ENCODE measurements at places on chromosomes 11 and 22. TPM values are rescaled to one million over a fixed set of nuclear protein-coding genes. Genes with fewer than 3 reads are reported as not detected.

DBX1 gene
- total RNA-seq, result 0.36 TPM

RASGRP2 gene
- total RNA-seq, result 11.7 TPM

OR5D14 gene
- not detected for total RNA-seq

PNPLA3 gene
- total RNA-seq, result 5.9 TPM

TCIRG1 gene
- 37.0 TPM for total RNA-seq

OR51B4 gene
- not detected for total RNA-seq

- H3K4me1 ChIP-seq, result peaks cover 38% of the 10 kb centered on the region
- no peaks in the 10 kb centered on the region for H3K27me3 ChIP-seq
- H3K36me3 ChIP-seq, result no peaks in the 10 kb centered on the region
- H3K4me3 ChIP-seq, result peak overlapping the region; percentile 88
- peak overlapping the region; percentile 82 for H3K27ac ChIP-seq
These were observed 668 bp downstream of the MADD start for GRCh38 chr11:47270331-47271271.

DNA sequence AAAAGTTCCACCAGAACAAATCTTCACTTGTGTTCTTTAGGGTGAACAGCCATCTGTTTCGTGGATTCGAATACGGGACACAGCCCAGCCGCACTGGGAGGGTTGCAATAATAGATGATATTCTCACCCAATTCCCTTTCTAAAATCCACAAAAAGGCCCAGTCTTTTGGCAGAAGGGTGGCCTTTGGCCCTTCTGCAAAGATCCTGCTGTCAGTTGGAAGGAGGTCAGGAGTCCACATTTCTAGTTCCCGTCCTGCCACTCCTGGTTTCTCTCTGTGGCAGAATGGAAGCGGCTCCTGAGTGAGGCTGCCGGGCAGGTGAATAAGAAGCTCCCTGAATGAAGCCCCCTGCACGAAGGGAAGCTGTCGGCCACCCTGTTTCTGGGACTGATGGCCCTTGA, 11.2 kb upstream of the LINC01488 start:
- no peak for DNase-seq
- no peak overlapping the region for H3K27ac ChIP-seq
- H3K4me3 ChIP-seq, result no peak overlapping the region
- no peaks in the 10 kb centered on the region for H3K36me3 ChIP-seq
- peaks cover 10% of the 10 kb centered on the region for H3K4me1 ChIP-seq

DNA sequence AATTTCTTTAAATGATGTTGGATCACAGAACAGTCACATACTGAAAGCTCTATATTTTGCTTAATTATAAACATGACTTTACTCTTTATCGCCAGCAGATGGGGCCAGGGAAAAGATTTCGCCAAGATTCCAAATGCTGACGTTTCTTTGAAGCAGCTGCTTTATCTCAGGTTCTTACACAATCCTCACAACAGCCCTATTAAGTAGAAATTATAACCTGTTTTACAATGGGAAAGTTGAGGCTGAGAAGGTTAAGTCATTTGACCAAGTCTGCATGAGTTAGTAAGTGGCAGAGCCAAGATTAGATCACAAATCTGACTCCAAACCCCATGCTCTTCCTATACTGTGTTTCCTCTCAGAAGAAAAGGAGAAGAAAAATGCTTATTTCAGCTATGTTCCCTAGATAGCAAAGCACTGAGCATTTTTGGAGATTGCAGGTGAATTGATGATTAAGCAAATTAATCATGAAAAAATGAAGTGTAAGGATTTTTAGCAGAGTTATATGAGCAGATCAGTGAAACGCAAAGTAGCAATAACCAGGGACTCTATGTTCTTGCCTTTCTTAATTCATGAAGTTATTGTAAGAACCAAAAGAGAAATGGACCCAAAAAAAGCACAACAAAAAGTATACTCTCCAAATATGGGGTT, 79.0 kb downstream of the AASDHPPT start:
- DNase-seq, result no peak
- no peaks in the 10 kb centered on the region for H3K36me3 ChIP-seq
- H3K27me3 ChIP-seq, result no peaks in the 10 kb centered on the region
- H3K27ac ChIP-seq, result no peak overlapping the region

DNA sequence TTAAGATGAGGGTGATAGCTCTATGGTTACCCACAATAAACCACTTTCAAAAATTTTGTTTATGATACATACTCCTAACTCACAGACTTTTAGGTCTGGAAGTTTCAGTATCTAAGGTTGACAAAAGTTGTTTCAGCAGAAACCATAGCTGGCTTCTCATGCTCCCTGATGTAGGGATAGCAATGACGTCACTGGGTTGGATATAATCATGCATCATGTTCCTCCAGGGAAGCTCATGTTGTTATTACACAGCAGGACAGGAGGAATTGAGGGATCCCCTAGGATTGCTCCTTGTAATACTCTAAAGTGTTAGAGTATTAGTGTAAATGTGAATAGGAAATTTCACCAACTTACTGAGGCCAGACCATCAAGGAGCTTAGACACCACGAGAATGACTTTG, 23.6 kb downstream of the APOL3 start:
- no peak overlapping the region for H3K4me3 ChIP-seq
- peaks cover 24% of the 10 kb centered on the region for H3K27me3 ChIP-seq
- H3K4me1 ChIP-seq, result no peaks in the 10 kb centered on the region

DNA sequence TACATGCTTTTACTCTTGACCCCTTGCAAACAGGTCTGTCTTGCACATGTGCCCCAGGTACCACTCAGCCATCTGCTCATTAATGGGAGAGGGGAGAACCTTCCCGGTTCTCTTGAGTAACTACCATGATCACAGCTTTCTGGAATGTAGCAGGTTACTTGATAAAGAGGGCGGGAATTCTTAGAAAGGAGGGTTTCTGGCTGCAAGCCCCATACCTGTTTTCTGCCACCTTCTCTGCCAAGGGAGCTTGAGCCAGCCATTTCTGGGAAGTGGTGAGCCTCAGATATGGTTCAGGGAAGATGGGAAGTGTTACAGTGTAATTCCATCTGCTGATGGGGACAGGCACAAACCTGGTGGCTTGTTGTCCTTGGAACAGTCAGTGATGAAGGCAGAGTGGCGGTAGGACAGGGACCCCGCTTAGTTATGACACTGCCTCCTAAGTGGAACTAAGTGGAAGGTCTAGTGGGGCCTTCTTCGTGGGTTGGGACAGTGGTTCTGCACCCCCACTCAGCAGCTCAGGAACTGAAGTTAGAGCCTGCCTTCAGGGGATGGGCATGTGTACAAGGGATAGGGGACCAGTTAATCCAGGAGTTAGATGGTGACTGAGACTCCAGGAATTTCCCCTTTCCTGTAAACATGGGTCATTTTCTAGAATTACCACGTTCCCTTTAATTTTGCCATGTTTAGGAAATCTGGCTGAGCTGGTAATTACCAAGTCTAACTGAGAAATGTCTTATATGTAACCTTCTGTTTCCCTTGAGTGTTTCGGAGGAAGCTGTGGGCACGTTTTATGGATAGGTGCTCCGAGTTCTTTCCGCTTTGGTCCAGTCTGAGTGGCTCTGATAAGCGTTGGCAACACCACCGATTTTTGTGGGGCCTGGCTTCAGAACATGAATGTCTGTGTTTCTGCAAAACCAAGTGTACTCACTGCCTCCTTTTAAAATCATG, 35.3 kb downstream of the BCR start:
- DNase-seq, result no peak
- H3K27ac ChIP-seq, result peak overlapping the region; percentile 11
- H3K4me3 ChIP-seq, result no peak overlapping the region
- H3K27me3 ChIP-seq, result no peaks in the 10 kb centered on the region
- no peaks in the 10 kb centered on the region for H3K36me3 ChIP-seq
- H3K4me1 ChIP-seq, result peaks cover 63% of the 10 kb centered on the region

- peaks cover 22% of the 10 kb centered on the region for H3K4me1 ChIP-seq
- H3K27me3 ChIP-seq, result no peaks in the 10 kb centered on the region
- no peak for DNase-seq
These were observed 1.9 kb downstream of the SYVN1 start for GRCh38 chr11:65132238-65132987.

DNA sequence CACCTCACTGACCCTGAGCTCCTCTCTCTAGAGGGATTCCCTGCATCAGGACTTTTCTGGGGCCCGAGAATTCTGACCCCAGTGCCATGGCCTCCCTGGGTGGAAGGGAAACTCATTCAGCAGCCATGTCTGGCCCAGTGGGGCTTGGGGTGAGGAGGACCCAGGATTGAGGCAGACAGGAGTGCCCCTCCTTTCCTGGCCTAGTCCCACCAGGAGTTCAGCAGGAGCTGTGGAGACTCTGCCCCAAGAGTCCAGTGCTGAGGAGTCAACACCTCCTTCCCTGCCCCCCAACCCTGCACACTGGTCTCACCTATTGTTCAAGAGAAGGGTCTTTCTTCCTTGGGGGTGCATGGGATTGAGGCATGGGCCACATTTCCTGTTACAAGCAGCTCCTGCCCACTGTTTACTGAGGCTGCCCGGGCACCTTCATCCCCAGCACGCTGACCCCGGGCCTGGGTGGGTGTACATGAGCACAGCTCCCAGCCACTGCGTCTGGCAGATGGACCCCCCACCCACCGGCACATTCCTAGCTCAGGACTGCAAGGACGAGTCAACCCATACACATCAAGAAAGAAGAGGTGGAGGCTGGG, 33.9 kb downstream of the ALX4 start:
- H3K4me3 ChIP-seq, result no peak overlapping the region
- H3K4me1 ChIP-seq, result peaks cover 9% of the 10 kb centered on the region

GRCh38 chr22:40322021-40322420, 24.3 kb upstream of the ADSL start:
- H3K4me1 ChIP-seq, result peaks cover 12% of the 10 kb centered on the region
- H3K4me3 ChIP-seq, result no peak overlapping the region
- no peak for DNase-seq
- no peaks in the 10 kb centered on the region for H3K27me3 ChIP-seq
- H3K27ac ChIP-seq, result no peak overlapping the region

GRCh38 chr22:47599753-47600152, 837.3 kb downstream of the TBC1D22A start:
- H3K27ac ChIP-seq, result no peak overlapping the region
- no peaks in the 10 kb centered on the region for H3K27me3 ChIP-seq
- no peak overlapping the region for H3K4me3 ChIP-seq
- H3K36me3 ChIP-seq, result no peaks in the 10 kb centered on the region
- DNase-seq, result peak; percentile 34

GRCh38 chr11:70788248-70789022, 390.1 kb downstream of the CTTN start:
- no peak overlapping the region for H3K27ac ChIP-seq
- peaks cover 5% of the 10 kb centered on the region for H3K36me3 ChIP-seq

GRCh38 chr11:61273178-61274078, 21.7 kb downstream of the VWCE start:
- H3K27ac ChIP-seq, result no peak overlapping the region
- no peaks in the 10 kb centered on the region for H3K36me3 ChIP-seq
- DNase-seq, result no peak
- H3K4me3 ChIP-seq, result no peak overlapping the region
- no peaks in the 10 kb centered on the region for H3K27me3 ChIP-seq
- H3K4me1 ChIP-seq, result peaks cover 6% of the 10 kb centered on the region

DNA sequence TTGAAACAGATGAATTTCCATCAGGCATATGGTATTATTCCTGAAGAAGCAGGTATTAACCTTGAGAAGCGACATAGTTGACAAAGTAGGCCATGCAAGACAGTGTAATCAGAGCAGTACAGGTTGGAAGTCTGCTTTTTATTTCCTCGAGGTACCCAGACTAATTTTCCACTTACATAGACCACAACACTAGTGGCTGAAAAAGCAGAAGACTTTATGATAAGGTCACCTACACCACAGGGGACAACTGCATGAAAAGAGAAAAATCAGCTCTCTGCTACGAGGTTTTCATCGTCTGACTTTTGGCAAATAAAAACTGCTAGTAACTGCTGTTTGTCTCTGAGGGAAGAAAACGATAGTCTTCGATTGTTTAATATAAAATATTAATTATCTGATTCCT, 77.5 kb downstream of the CNTN5 start:
- no peaks in the 10 kb centered on the region for H3K36me3 ChIP-seq
- H3K27ac ChIP-seq, result no peak overlapping the region
- no peak for DNase-seq

DNA sequence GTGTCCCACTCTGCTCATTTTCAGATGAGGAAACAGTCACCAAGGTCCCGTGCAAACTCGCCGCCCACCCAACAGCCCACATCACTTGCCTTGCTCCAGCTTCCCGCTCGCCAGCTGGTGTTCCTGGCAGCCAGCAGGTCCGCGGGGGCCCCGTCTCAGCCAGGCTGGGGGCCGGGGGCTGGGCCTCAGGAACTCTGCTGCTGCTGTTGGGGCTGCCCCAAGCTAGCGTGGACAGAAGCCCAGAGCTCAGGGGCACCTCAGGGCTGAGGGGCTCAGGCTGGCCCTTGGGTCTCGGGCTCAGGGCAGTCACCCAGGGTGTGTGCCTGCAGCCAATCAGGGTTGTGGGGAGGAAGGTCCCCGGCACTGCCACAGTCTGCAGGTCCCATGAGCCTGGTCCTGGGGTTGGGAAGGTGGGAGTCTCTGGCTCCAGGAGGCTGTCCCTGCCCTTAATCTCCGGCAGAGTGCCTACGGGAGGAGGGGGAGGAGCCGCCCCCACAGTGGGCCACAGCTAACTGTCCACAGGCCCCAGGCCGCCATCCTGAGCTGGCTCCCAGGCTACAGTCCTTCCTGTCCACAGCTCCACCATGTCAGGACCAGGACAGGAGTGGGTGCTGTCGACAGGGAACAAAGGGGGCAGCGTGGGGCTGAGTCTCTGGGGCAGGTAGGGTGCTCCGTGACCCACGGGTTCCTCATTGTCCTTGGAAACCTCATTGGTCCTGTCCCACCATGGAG, 65.2 kb downstream of the ARFGAP3 start:
- no peaks in the 10 kb centered on the region for H3K36me3 ChIP-seq
- H3K27me3 ChIP-seq, result no peaks in the 10 kb centered on the region
- H3K27ac ChIP-seq, result no peak overlapping the region
- no peak for DNase-seq
- no peaks in the 10 kb centered on the region for H3K4me1 ChIP-seq
- no peak overlapping the region for H3K4me3 ChIP-seq

DNA sequence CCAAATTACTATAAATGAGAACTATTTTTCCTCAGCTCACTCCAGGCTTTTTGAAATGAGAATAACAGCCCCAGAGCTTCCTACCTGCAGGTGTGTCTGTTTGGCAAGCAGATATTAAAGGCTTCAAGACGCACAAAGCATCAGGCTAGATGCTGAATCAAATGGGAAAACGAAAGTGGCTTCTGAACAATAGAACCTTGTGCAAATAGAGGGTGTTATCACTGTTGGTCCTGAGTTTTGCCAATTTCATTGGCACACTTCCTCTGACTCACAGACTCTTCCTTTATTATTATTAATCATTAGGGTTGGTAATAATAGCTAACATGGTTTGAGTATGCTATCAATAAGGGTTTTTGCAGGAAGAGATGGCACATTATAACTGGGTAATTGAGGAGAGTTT, 13.4 kb downstream of the SYT13 start:
- H3K27me3 ChIP-seq, result peaks cover 36% of the 10 kb centered on the region
- DNase-seq, result no peak
- peaks cover 3% of the 10 kb centered on the region for H3K4me1 ChIP-seq
- H3K27ac ChIP-seq, result no peak overlapping the region
- H3K4me3 ChIP-seq, result no peak overlapping the region

- H3K27me3 ChIP-seq, result no peaks in the 10 kb centered on the region
- H3K36me3 ChIP-seq, result no peaks in the 10 kb centered on the region
- no peak overlapping the region for H3K27ac ChIP-seq
- no peak for DNase-seq
These were observed 543 bp upstream of the AP2A2 start for GRCh38 chr11:925158-925495.

- no peak overlapping the region for H3K27ac ChIP-seq
- DNase-seq, result no peak
- H3K36me3 ChIP-seq, result no peaks in the 10 kb centered on the region
These were observed 47.9 kb upstream of the RFPL3 start for GRCh38 chr22:32309585-32310251.

All from type B pancreatic cell (in vitro differentiated cells).